ENCODE measurements at places on chromosomes 16 and 17. TPM values are rescaled to one million over a fixed set of nuclear protein-coding genes. Genes with fewer than 3 reads are reported as not detected.

DNA sequence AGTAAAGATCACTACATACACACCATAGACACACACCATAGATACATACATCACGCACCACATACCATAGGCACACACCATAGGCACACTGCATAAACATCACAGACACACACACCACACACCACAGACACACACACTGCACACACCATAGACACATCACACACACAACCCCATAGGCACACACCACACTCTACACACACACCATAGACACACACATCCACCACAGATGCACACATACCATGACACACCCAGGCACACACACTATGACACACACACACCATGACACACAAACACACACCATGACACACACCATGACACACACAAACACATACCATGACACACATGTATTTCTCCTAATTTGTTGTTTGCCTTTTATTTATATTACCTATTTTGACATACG is 14.1 kb downstream of the TBC1D16 start:
- DNase-seq: no peak

- DNase-seq: no peak
Observed at GRCh38 chr17:3590768-3591167, 18.4 kb downstream of the TRPV1 start.

- DNase-seq: no peak
Observed at GRCh38 chr17:81044764-81045589, 10.0 kb downstream of the BAIAP2 start.

DNA sequence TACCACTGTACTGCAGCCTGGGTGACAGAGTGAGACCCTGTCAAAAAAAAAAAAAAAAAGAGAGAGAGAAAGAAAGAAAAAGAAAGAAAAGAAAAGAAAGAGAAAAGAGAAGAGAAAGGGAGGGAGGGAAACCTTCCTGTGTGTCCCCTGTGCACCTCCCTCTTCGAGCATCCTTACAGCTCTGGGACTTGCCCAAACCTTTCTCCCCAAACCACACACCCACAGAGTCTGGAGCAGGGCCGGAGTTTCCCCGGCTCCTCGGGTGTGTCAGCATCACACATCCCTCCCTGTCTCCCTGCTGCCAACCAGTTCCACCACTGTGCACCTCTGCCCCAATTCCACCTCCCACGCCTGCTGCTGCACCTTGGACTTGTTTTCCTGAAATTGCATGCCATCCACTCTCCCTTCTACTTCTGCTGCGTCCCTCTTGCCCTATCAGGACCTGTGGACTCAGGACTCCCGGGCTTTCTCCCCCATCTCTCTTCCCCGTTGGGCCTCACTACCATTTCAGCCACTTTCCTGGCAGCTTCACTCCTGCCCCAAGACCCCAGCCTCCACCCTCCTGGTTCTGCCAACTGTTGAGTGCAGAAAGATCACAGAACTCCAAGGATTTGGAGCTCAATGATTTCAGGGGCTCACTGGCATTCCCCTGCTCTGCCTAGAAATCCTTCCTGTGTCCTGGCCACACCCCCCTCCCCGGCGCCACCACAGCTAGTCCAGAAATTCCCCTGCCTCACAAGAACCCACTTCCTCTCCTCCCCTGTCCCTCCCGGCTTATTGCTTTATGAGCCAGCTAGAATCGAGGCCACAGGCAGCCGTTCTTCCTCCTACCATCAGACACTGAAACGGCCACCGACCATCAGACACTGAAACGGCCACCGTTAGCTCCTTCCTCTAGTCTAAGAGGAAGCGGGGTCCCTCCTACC is 3.7 kb upstream of the CDK3 start:
- peak; percentile 70 for DNase-seq

DNA sequence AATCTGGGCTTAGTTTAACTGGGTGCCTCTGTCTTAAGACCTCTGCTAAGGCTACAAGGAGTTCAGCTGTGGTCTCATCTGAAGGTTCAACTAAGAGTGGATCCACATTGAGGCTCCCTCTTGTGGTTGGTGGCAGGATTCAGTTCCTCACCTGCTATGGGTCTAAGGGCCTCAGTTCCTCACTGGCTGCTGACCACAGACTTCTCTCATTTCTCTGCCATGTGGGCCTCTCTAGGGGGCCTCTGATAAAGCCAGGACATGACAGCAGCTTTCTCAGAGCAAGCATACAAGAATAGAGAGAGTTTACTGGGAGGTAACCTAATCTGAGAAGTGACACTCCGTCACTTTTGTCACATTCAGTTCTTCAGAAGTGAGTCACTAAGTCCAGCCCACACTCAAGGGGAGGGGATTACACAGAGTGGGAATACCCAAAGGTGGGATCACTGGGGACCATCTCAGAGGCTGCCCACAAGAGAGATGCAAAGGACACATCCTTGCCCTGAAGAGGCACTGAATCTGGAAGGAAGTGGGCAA is 19.2 kb upstream of the ABAT start:
- DNase-seq: peak; percentile 85

GRCh38 chr17:59154721-59155438 is at the start of gene SKA2:
Gene SKA2 (minus strand): TSS chr17:59155186. CDS start chr17:59155163, 23 bp downstream.
- DNase-seq: peak; percentile 100

CCL5 gene
- total RNA-seq: not detected

DNA sequence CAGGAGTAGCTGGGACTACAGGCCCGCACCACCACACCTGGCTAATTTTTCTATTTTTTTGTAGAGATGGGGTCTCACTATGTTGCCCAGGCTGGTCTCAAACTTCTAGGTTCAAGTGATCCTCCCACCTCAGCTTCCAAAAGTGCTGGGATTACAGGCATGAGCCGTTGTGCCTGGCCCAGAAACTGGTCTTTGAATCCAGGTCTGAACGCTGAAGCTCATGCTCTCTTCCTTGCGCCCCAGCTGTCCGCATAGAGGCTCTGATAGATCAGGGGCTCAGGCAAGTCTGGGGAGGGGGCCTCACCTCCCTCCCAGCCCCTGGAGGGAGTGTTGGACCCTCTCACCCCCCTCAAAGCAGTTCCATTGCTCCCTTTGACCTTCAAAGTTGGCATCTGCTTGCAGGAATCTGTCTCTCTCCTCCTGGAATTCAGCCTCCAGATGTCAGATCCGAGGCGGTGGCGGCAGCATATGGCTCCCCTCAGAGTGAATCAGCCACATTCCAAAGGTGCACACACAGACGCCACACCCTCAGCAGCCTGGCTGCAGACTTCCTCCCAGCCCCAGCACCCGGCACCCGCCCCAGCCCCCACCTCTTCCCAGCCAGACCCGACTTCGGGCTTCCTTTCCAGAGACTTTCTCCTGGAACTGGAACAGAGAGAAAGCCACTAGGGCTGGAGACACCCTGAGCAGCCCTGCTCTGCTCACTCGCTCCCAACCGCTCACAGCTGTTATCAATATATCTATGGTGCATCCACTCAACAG is 16.9 kb upstream of the GLIS2 start:
- peak; percentile 85 for DNase-seq

DNA sequence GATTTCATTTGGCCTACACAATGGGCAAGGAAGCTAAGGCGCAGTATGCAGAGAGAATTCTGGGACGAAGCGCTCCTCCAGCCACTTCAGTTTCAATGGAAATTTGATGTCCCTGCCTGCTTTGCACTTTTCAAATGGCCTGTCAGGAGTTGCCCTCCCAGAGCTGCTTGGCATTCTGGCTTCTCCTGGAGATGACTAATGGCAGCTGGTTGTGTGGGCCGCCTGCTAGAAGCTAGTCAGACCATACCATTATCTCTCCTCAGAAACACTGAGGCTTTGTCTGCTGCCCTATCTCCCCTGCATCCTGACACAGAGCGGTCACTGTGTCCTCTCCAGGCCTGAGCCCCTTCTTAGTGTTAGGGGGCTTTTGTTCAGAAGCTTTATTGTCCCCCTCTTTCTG is 180.1 kb downstream of the SPECC1 start:
- DNase-seq: peak; percentile 81

DNA sequence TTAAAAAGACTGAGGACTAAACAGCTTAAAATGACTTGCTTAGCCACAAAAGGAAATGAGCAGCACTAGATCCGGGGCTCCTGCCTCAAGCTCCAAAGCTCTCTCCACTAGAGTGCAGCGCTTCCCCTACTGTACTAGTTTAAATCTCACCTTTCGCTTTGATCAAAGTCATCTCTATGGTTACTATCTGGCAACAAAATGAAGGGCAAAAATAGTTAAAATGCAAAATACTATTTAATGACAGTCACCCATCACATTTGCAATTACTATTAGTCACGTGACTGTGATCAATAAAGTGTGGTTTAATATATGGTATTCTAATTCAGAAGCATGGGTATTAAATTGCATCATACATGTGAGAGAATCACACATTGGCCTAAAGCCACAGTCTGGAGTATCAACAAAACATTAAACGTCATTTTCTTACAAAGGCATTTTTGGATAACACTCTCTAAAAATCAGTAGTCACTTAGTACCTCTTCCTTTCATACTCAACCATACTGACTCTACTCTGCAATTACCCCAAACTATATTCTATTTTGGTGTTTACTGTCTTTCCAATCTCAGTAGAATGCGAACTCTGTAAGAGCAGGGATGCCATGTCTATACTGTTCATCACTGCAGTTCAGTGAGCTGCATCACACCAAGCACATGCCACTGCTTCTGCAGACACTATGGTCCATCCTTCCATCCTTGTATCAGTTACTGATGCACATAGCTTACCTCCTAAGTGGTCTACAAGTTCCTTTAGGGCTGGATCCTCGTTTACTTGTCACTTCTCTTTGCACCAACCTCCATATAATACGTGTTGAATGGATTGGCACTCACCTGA is 6.2 kb downstream of the PSMD12 start:
- DNase-seq: peak; percentile 78

- DNase-seq: peak; percentile 85
Observed at GRCh38 chr16:10981697-10982216, 37.4 kb downstream of the CLEC16A start.

DNA sequence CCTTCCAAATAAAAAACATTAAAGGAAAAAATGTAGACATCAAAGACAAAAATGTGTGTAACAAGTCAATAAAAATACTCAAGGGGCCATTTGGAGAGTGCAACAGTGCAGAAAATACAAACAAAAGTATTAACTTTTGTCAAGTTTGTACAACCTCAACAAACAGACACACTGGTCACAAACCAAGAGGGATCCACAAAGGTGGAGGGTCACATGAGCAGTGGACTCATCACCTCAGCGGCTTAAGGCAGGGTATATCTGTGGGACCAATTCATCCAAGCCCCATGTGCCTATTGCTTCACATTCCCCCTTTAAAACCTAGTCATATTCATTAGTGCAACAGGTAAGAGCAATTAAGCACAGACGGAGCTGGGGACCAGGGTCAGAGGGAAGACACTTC is 45.2 kb downstream of the DCUN1D3 start:
- DNase-seq: no peak

DNA sequence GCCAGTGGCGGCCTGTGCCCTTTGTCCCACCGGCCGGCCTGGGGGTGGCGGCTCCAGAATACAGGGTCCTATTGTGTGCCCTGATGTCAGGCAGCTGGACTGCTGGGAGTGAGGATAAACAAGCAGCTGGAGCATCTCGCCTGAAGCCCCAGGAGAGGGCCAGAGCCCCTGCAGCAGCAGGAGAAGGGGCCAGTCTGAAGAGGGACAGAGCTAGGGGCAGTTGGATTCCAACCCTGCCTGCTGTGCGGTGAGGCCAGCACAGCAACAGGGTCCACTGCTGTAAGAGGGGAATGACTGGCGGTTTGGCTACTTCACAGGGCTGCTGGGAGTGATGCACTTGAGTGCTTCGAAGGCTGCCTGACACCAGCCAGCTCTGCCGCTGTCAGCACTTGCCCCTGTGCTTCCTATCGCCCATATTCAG is 25.0 kb downstream of the RAB11FIP4 start:
- DNase-seq: no peak

DNA sequence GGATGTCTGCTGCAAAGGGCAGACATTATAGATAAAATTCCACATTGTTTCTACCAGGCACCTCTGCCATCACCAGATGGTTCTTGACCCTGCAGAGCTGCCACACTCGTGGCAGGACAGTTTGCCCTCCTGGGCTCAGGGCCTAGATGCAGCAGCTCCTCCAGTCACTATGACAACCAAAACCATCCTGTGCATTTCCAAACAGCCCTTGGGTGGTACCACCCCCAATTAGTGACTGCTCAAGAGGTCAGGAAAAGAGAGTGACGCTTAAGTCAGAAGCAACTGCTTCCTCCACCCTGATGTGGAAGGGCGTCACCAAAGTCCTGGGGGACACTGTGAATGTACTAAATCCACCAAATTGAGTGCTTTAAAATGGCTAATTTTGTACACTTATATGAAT is 109.2 kb downstream of the C16orf95 start:
- no peak for DNase-seq

DNA sequence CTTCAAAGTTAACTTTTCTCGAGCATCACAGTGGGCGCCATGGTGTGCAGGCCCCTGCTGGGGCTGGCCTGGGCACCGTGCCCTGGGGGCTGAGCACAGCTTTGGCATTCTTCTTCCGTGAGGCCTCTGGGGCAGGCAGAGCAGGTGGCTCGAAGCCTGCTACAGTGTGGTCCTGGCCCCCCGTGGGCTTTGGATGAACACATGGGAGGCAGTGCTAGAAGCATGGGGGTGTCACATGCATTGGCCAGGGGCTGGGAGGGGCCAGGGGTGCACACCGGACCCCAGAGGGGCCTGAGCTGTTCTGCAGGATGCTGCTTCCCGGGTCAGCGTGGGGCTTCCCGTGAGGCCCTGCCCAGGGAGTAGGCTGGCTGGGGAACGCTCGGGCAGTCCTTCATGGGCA is 12.1 kb upstream of the C16orf74 start:
- no peak for DNase-seq

PMFBP1 gene
- total RNA-seq: 2.1 TPM

DNA sequence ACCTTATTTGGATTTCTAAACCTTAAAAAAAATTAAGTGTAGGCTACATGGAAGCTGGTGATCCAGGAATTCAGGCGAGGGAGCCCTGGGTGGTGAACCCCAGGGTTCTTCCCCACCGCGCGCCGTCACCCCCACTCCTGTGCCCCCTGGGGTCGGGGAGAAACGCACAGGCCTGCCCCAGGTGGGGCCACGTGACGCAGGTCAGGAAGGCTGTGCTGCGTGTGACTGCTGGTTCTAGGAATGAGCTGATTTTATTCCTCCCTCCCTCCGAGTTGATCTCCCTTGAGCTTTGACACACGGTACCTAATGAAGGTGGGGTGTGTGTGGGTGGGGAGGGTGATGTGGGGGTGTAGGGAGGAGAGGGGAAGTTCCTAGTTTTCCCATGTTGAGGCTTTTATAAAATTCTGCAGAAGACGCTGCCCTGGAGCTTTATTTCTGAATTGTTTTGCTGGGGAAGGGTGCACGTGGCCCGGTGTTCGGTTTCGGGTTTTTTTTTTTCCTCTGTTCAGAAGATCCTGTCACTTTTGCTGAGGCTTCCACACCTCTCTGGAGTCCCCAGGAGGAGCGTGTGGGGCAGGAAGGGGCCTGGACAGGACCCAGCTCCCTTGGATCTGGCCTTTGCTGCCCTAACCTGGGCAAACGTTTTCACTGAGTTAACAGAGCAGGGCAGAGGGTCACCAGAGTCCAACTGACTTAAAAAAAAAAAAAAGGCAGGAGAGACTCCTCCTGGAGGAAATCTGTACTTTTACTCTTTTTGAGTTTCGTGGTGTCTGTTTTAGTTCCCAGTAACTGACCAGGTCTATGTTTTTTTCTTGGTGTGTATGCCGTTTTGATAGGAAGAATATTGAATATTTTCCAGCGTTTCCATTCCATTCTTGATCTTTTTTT is 55.8 kb upstream of the GSE1 start:
- DNase-seq: peak; percentile 77

Measured in endodermal cell (in vitro differentiated cells).